ENCODE measurements at places on chromosomes 7 and 10.

- DNase-seq = no peak
- H3K27ac ChIP-seq = no peak overlapping the region
- H3K4me1 ChIP-seq = peaks cover 30% of the 10 kb centered on the region
Observed at GRCh38 chr7:76346778-76347177, 12.0 kb downstream of the YWHAG start.

- peaks cover 14% of the 10 kb centered on the region for H3K4me1 ChIP-seq
- H3K4me3 ChIP-seq = no peak overlapping the region
- no peak for DNase-seq
- no peaks in the 10 kb centered on the region for H3K27me3 ChIP-seq
- H3K27ac ChIP-seq = no peak overlapping the region
Observed at GRCh38 chr7:133437544-133437943, 184.7 kb downstream of the EXOC4 start.

DNA sequence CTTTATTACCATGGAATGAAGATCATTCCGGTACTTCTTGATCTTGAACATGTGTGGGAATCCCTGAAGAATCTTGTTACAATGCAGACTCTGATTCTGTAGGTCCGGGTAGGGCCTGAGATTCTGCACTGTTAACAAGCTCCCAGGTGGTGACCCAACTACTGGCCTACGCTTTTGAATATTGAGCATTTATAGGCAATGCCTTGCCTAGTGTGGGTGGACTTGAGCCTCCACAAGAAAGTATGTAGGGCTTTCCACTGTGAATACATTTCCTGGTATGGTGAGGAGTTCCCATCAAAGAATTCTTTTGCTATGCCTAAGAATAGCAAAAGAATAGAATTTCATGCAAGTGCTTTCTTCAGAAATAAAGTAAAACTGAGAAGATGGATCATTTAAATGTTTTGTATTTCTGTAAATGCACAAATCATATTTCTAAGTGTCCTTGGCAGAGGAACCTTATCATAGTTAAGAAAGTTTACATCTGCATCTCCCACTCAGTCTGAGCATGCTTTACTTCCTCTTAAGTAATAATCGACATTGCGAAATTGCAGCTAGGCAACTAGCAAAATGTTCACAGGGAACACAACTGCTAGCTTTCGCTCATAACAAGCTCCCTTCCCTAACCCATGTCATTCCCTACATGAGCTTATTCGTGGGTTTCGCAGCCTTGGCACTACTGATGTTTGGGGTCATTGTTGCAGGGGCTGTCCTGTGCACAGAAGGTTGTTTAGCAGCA lies 71.4 kb downstream of the AHR start:
- no peak for DNase-seq
- H3K4me3 ChIP-seq = no peak overlapping the region
- no peak overlapping the region for H3K27ac ChIP-seq
- H3K27me3 ChIP-seq = no peaks in the 10 kb centered on the region
- no peaks in the 10 kb centered on the region for H3K36me3 ChIP-seq
- no peaks in the 10 kb centered on the region for H3K4me1 ChIP-seq

DNA sequence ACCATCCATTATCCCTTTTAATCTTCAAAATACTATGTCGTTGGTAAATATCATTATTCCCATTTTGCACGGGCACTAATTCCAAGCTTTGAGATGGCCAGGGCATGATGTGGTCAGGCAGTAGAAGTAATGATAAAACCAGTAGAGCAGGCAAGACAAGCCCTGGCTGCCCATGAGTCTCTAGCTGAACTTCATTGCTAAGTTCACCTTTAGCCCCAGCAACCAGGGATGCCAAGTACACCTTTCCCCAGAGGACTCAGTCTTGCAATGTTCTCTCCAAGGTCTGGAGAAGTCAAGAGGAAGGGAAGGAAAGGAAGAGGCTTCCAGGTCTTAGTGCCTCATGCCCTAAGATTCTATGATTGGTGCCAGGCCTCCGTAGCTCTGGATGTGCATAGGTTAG lies 203.2 kb downstream of the PLXNA4 start:
- H3K27me3 ChIP-seq = no peaks in the 10 kb centered on the region
- H3K27ac ChIP-seq = no peak overlapping the region
- no peaks in the 10 kb centered on the region for H3K36me3 ChIP-seq

GRCh38 chr7:40520986-40521738 lies 386.4 kb downstream of the SUGCT start:
- H3K27me3 ChIP-seq = no peaks in the 10 kb centered on the region
- H3K4me1 ChIP-seq = peaks cover 7% of the 10 kb centered on the region
- no peak overlapping the region for H3K27ac ChIP-seq

DNA sequence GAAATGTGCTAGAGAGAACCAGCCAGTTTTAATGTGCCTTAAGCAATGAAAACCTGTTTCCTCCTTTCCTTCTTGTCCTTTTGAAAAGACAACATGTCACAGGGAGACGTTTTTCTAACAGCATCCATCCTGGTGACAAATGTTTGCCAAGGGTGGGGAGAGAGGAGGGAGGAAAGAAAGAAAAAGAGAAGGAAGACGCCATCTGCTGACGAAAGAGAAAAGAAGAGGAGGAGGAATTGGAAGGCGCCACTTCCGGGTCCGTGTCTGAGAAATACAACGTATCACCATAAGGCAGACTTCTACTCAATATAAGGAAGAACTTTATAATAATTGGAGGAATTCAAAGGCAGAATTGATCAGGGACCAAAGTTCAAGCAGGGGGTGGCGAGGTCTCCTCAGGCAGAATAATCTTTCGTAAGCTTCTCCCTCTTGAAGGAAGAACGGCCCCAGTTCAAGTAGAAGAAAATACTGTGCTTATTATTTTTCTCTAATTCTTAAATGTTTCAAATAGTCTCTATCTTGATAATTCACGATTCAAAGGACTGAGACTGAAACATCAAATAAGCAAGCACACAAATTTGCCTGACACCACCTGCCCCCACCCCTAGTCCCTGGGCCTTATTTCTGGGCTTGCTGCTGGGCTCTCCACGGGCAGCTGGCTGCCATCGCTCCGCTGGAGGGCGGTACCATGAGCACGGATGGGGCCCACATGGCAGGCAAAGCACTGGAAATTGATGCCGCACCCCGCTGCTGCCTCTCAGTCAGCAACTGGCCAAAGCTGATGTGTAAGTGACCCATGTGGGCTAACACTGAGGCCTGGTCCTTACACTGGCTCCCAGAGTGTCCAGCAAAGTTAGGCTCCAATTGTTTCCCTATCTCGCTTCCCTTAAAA lies 273.7 kb upstream of the KLF14 start:
- no peaks in the 10 kb centered on the region for H3K27me3 ChIP-seq
- no peak overlapping the region for H3K4me3 ChIP-seq
- peaks cover 5% of the 10 kb centered on the region for H3K4me1 ChIP-seq
- H3K27ac ChIP-seq = no peak overlapping the region
- peak; percentile 40 for DNase-seq
- H3K36me3 ChIP-seq = no peaks in the 10 kb centered on the region

GRCh38 chr7:129783584-129783919 lies 169.2 kb downstream of the UBE2H start:
- peaks cover 86% of the 10 kb centered on the region for H3K27me3 ChIP-seq
- no peak overlapping the region for H3K27ac ChIP-seq
- H3K4me3 ChIP-seq = peak overlapping the region; percentile 52
- DNase-seq = no peak

GRCh38 chr7:9407816-9408215 lies 974.4 kb downstream of the NXPH1 start:
- DNase-seq = no peak
- H3K27me3 ChIP-seq = no peaks in the 10 kb centered on the region
- H3K27ac ChIP-seq = no peak overlapping the region

- no peaks in the 10 kb centered on the region for H3K27me3 ChIP-seq
- DNase-seq = no peak
- no peaks in the 10 kb centered on the region for H3K36me3 ChIP-seq
- peaks cover 8% of the 10 kb centered on the region for H3K4me1 ChIP-seq
- H3K4me3 ChIP-seq = no peak overlapping the region
- no peak overlapping the region for H3K27ac ChIP-seq
Observed at GRCh38 chr7:67306331-67306730, 309.7 kb downstream of the TYW1 start.

DNA sequence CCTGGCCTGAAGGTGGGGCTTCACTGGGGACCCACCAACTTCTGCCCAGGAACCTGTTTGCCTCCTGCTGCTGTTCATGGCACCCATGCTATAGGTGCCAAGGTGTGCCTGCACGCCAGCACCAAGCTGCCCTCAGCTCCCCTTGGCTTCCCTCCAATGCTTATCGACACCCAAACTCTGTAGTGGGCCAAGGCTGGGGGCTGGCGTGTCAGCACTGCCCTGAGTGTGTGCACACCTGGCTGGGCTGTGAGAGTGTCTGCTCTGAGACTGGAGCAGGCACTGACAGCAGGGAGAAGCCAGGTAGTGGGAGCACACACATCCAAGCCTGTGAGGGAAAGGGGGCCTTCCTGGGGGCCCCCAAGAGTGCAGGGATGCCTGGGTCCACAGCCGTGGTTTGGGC lies 43.1 kb upstream of the TUBB8 start:
- H3K27ac ChIP-seq = no peak overlapping the region
- peaks cover 6% of the 10 kb centered on the region for H3K36me3 ChIP-seq
- H3K27me3 ChIP-seq = no peaks in the 10 kb centered on the region
- H3K4me1 ChIP-seq = no peaks in the 10 kb centered on the region
- DNase-seq = no peak
- H3K4me3 ChIP-seq = no peak overlapping the region

DNA sequence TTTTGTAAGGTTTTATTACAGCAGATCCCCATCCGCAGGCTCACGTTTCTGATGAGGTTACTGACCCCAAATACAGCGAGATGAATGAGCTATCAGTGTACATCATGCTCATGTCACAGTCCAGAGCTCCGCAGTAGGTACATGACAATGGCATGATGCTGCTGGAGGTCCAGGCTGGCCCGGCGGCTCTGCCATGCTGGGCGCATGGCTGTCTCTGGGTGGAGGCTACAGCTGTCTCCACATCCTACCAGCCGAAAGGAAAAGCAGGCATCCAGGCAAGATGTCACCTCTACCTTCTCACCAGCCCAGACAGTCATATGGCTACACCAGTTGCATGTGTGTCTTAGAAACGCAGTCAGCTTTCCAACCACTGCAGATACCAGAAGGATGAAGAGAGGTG lies 90.9 kb upstream of the RNF32 start:
- DNase-seq = no peak
- peaks cover 4% of the 10 kb centered on the region for H3K4me1 ChIP-seq
- H3K4me3 ChIP-seq = no peak overlapping the region
- no peaks in the 10 kb centered on the region for H3K27me3 ChIP-seq
- H3K27ac ChIP-seq = no peak overlapping the region
- H3K36me3 ChIP-seq = peaks cover 6% of the 10 kb centered on the region

DNA sequence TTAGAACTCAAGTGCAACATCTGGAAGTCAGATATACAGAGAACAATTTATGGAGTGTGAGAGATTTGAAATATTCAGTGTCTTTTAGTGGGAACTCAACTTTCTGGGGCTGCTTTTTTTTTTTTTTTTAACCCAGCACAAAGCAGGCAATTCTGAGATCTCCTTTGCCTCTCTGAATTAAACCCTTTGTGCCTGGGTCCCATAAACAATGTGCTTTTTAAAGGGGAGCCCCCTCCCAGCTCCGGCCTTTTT lies 146.8 kb downstream of the CELF2 start:
- H3K4me3 ChIP-seq = peak overlapping the region; percentile 95
- H3K36me3 ChIP-seq = peaks cover 11% of the 10 kb centered on the region
- H3K27ac ChIP-seq = peak overlapping the region; percentile 91
- no peaks in the 10 kb centered on the region for H3K27me3 ChIP-seq
- peaks cover 53% of the 10 kb centered on the region for H3K4me1 ChIP-seq
- DNase-seq = no peak

DNA sequence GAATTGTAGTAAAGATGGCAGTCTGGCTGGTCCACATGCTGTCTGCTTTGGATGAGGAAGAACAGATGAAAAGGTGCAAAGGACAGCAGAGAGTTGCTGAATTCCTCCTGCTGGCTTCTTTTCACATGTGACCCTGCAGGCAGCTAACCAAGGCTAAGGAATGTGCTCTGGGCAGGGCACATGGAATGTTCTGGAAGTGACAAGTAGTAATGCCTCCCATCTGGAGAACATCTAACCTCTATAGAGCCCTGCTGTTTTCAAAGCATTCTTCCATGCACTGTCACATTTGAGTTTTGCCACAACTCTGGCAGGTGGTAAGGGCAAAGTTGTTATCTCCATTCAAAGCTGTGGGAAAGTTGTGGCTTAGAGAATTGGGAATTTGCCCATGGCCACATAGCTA lies 208.8 kb downstream of the STK31 start:
- no peak for DNase-seq
- no peak overlapping the region for H3K27ac ChIP-seq
- peaks cover 4% of the 10 kb centered on the region for H3K27me3 ChIP-seq
- no peaks in the 10 kb centered on the region for H3K4me1 ChIP-seq
- H3K36me3 ChIP-seq = no peaks in the 10 kb centered on the region

GRCh38 chr7:158120716-158121115 lies 466.9 kb downstream of the PTPRN2 start:
- no peak overlapping the region for H3K27ac ChIP-seq
- no peak for DNase-seq
- no peak overlapping the region for H3K4me3 ChIP-seq
- H3K36me3 ChIP-seq = peaks cover 35% of the 10 kb centered on the region
- H3K27me3 ChIP-seq = no peaks in the 10 kb centered on the region
